ENCODE measurements at places on chromosomes 2 and 18.

DNA sequence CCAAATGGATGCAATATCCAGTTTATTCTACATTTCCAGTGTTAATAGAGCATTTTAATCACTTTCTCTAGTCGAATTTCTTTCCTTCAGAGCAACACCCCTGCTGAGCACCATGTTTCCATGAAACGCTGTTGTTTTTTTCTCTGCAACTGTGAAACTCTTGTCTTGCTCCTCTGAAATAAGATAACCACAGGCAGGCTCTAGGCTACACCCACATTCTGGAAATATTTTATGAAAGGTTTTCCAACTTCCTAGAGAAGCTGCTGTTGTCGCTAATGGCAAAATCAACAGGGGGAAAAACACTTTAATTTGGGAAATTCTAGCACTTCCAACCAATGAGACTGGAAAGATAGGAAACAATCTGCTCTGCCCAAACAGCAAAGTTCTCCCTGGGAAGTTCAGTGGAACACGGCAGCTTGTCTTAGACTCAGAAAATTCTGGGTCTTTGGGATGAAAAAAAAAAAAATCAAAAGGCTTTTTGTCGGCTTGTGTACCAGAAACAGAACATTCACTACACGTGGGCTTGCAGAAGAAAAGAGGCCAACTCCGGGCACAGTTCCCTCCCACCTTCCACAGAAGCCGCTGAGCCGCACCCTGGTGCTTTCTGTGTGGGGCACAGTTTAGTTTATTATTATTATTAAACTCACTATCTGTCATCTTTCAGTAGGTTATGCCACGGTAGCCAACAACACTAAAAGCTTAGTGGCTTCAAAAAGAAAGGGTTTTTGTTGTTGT, 98.7 kb downstream of the MMADHC start:
- DNase-seq: no peak

DNA sequence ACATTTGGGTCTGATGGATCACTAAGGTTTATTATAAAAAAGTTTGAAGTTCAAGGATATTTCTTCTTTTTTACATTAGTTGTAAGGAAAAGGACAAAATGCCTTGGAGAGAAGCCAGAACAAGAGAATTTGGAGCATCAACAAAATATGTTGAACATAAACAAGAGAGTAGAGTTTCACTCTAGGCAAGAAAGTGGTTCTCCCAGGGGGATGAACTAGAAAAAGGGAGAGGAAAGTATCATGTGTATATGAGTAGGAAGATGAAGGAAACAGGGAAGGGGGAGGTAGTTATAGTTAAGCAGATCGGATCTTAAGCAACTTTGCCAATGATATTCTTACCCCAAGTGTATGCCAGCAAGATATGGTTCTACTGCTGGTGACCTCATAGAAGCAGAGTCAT, 63.8 kb upstream of the GALNT3 start:
- DNase-seq: no peak

DNA sequence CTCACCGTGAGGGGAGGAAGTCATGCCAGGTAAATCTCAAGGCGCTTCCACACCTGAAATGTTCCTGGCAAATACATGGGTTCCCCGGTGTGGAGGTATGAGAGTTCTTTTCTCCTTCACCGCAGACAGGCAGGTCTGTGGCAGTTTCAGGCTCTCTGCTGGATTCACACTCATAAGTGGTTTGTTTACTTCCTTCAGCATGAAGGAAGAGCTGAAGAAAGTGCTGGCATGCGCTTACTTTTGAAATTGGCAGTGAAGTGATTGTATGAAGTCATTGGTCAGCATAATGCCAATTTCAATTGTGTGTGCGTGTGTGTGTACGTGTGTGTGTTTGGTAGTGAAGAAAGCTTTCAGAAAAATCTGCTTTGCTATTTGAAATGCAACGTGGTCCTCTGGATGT, 43.4 kb downstream of the RNF144A start:
- DNase-seq: no peak

DNA sequence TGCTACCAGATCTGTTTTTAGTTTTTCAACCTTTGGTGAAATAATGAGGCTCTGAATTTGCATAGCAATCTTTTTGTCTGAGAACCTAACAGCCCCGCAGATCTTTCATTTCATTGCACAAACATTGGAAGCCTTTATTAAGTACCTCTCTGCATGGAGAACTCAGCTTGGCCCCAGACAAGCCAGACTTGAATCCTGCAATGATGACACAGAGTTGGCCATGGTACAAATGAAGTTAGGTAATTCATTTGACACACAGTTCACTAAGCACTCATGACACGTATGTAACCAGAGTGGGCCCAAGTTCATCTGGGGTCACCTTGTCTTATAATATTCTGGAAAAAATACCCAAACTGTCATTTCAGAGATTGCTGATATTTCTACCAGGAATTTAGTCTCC, 439.1 kb upstream of the ID2 start:
- no peak for DNase-seq

All from GM12891 (cell line).